ENCODE measurements at places on chromosomes 13 and 19. TPM values are rescaled to one million over a fixed set of nuclear protein-coding genes. Genes with fewer than 3 reads are reported as not detected.

GRCh38 chr19:46411925-46412649 is 1.3 kb downstream of the CCDC8 start:
- no peaks in the 10 kb centered on the region for H3K36me3 ChIP-seq
- H3K4me1 ChIP-seq, result peaks cover 36% of the 10 kb centered on the region
- no peak for DNase-seq
- H3K4me3 ChIP-seq, result peak overlapping the region; percentile 63
- H3K27me3 ChIP-seq, result no peaks in the 10 kb centered on the region

ZNF223 gene
- not detected for total RNA-seq

DNA sequence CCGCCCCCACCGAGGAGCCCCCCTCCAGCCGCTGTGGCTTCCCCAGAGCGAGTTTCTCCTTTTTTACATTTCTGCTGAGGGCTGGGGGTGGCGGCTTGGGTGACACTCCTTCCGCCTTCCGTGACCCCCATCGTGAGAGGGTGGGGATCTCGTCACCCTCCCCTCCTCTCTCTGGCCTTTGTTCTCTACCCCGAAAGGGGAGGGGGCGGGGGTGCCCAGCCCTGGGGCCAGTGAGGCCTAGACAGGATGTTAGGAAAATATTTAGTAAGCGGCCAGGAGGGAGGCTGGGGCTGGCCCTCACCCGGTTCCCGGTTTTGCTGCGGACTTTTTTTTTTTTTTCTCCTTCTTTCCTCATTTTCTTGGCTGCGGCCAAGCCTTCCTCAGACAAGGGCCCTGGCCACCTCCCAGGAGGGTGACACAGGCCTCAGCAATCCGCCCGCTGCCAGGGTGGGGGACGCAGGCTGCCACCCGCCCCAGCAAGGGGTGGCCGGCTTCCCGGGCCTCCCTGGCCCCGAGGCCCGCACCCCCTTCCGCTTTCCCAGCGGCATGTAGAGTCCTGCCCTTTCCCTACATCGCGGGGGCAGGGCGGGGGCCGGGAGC is 3.9 kb downstream of the MIDN start:
- H3K27me3 ChIP-seq, result no peaks in the 10 kb centered on the region
- peak; percentile 87 for DNase-seq
- H3K4me3 ChIP-seq, result peak overlapping the region; percentile 95
- H3K36me3 ChIP-seq, result peaks cover 43% of the 10 kb centered on the region
- H3K27ac ChIP-seq, result peak overlapping the region; percentile 98

OR7E24 gene
- total RNA-seq, result not detected

GRCh38 chr13:46554951-46555350 is 2.0 kb downstream of the LRCH1 start:
- no peak for DNase-seq
- H3K27me3 ChIP-seq, result no peaks in the 10 kb centered on the region
- no peaks in the 10 kb centered on the region for H3K36me3 ChIP-seq
- peak overlapping the region; percentile 96 for H3K27ac ChIP-seq
- peaks cover 18% of the 10 kb centered on the region for H3K4me1 ChIP-seq

DGKH gene
- total RNA-seq, result 16.0 TPM

- peak within 1 kb of the TSS; percentile 42 for H3K4me3 ChIP-seq
- H3K27me3 ChIP-seq, result peaks cover 3% of the 10 kb centered on the region
- H3K36me3 ChIP-seq, result no peaks in the 10 kb centered on the region
- no peaks in the 10 kb centered on the region for H3K4me1 ChIP-seq
- DNase-seq, result no peak
Measured at GRCh38 chr19:17687857-17688784, at the start of gene UNC13A. UNC13A (minus strand) TSS chr19:17688354; CDS start chr19:17688199, 155 bp downstream.

- no peak overlapping the region for H3K4me3 ChIP-seq
- H3K27ac ChIP-seq, result no peak overlapping the region
- no peaks in the 10 kb centered on the region for H3K27me3 ChIP-seq
- DNase-seq, result no peak
- peaks cover 28% of the 10 kb centered on the region for H3K36me3 ChIP-seq
- H3K4me1 ChIP-seq, result no peaks in the 10 kb centered on the region
Measured at GRCh38 chr13:33101835-33102234, 85.6 kb downstream of the KL start.

Data from ascending aorta (tissue), 2 donors.